ENCODE measurements at places on chromosomes 16 and 17. TPM values are rescaled to one million over a fixed set of nuclear protein-coding genes. Genes with fewer than 3 reads are reported as not detected.
A peak's percentile ranks its signal among the peaks of the same experiment; 100 is the strongest.

GRCh38 chr17:1122533-1123392 is 57.0 kb downstream of the ABR start:
- no peak overlapping the region for H3K4me3 ChIP-seq
- H3K27ac ChIP-seq: no peak overlapping the region
- H3K36me3 ChIP-seq: peaks cover 61% of the 10 kb centered on the region

DNA sequence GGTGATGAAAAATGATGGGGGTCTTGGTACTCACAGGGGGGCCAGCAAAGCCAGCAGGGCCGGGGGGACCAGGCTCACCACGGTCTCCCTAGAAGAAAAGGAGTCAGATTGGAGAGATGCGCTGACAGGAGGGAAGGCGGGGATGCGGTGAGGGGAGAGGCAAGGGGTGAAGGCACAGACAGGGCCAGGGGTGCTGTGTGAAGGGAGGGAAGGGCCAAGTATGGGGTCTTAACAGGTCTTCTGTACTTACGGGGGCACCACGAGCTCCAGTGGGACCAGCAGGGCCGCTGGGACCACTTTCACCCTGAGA is 11.2 kb downstream of the COL1A1 start:
- no peak for DNase-seq
- no peaks in the 10 kb centered on the region for H3K27me3 ChIP-seq
- peaks cover 7% of the 10 kb centered on the region for H3K4me1 ChIP-seq
- no peak overlapping the region for H3K4me3 ChIP-seq
- H3K27ac ChIP-seq: peak overlapping the region; percentile 64
- peaks cover 3% of the 10 kb centered on the region for H3K36me3 ChIP-seq

GRCh38 chr17:17748179-17748578 is 66.9 kb downstream of the RAI1 start:
- H3K4me3 ChIP-seq: no peak overlapping the region
- H3K27ac ChIP-seq: no peak overlapping the region
- no peaks in the 10 kb centered on the region for H3K27me3 ChIP-seq
- DNase-seq: no peak

- peaks cover 86% of the 10 kb centered on the region for H3K36me3 ChIP-seq
- no peak for DNase-seq
- no peaks in the 10 kb centered on the region for H3K4me1 ChIP-seq
- no peaks in the 10 kb centered on the region for H3K27me3 ChIP-seq
- H3K27ac ChIP-seq: no peak overlapping the region
Observed at GRCh38 chr17:17159571-17159970, 46.6 kb downstream of the PLD6 start.

The PRRT2 gene
- total RNA-seq: 24.4 TPM

The STX1B gene
- 16.0 TPM for total RNA-seq

The CA4 gene
- total RNA-seq: 2.1 TPM
